NCI-H187 (cell line): ENCODE measurements at places on chromosomes 5 and 9.

DNA sequence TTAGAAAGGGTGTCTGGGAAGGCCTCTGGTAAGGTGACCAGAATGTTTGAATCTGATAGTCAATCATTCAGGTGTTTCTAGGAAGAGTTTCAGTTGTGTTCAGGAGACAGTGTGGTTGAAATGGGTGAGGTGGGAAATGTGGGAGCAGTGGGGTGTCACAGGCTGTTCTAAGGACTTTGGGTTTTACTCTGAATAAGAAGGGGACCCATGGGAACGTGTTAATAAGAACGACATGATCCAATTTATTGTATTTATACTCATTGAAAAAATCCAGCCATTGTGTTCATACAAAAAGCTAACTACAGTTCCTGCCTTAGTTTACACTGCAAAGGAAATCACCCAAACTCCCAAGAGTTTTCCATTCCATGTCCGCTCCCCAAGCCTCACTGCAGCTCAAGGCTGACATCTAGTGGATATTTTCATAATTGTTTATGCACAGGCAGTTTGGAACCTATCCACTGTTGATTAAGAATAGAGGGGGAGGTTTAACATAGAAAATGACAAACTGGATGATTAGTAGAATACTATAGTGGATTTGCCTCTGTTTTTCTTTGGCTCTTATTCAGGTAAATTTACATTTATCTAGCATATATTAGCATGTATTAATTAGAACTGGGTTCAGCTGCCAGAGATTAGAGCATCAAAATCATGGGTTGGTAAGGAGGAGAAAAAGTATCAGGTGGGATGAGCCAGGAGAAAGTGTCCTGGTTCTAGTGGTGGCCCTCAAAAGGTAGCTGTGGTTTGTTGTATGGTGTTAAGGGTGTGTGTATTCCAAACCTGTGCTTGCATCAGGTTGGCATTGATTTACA is 17.7 kb downstream of the CAVIN4 start:
- no peak for DNase-seq

- DNase-seq, result no peak
Measured at GRCh38 chr9:134748591-134748990, 107.0 kb downstream of the COL5A1 start.

- DNase-seq, result peak; percentile 74
Measured at GRCh38 chr5:137091472-137091871, 407.7 kb downstream of the SPOCK1 start.

- no peak for DNase-seq
Measured at GRCh38 chr5:67799732-67800234, 415.8 kb upstream of the PIK3R1 start.

- DNase-seq, result no peak
Measured at GRCh38 chr9:112640311-112640710, 77.6 kb downstream of the INIP start.

- DNase-seq, result no peak
Measured at GRCh38 chr9:18056269-18056992, 417.5 kb upstream of the ADAMTSL1 start.

- no peak for DNase-seq
Measured at GRCh38 chr9:74639112-74639511, 142.0 kb downstream of the RORB start.

- DNase-seq, result no peak
Measured at GRCh38 chr5:143826951-143827444, 15.0 kb downstream of the HMHB1 start.

DNA sequence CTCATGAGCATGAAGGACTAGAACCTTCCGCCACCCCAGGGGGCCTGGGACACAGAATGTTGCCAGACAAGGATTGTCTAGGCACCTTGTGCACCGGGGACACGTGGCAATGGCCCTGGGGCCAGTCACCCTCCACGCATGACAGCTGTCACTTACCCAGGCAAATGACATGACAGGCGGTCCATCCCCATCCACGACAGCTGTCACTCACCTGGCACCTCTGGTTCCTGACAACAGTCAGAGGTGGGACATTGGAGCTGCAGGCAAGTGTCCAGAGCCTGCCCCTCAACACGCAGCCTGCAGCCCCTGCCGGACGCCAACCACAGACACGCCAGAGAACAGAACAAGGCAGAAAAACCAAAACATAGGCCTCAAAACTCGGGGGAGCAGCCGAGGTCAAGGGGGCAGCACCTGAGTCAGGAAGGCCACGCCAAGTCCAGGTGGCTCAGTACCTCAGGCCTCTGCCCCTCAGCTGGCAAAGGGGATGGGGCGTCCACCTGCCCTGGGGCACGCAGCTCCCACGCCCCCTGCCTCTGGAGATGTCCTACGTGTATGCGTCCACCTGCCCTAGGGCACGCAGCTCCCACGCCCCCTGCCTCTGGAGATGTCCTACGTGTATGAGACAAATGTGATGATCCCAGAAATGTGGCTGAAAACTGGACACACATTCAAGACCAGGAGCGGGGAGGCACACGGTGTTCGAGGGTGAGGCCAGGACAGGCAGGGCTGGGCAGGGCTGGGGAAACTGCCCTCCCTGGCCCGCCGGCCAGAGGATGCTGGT is 14.5 kb downstream of the VAV2 start:
- DNase-seq, result no peak

DNA sequence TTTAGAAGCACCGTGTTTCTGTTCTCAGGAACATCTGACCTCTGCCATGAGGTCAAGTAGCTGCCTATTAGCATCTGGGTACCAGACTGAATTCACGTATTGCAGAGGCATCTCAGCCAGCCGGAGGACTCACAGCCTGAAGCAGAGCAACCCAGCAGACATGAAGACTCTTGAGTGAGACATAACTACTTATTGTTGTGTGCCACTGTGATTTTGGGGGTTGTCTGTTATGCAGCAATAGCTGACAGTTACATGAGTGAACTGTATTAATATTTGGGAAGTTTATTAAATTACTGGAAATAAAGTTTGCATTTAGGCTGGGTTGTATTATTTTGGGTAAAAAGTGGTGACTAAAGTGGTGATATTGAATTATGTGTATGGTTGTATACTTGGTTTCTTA is 1.3 kb upstream of the ACOT12 start:
- DNase-seq, result no peak

DNA sequence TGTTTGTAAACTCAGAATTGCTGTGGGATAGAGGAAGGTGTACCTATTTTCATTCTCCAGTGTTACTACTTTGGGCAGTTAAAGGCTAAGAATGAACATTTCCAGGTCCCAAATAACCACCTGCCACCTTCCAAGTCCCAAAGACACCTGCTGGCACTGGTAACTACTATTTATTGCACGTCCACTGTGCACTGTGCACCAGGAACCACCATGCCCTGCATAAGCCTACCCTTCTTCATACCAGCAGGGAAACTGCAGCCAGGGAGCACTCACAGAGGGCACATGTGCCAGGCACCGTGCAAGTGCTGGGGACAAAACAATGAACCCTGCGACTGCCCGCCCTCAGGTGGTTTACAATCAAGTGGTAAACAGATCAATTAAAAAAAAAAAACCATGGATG is 34.9 kb downstream of the RAPGEF1 start:
- DNase-seq, result no peak
